Caki2 (cell line): ENCODE measurements at places on chromosomes 2 and 18.

GRCh38 chr2:8219096-8219495 lies 462.8 kb upstream of the ID2 start:
- no peak for DNase-seq

- DNase-seq: no peak
Observed at GRCh38 chr2:196703695-196704094, 64.2 kb downstream of the CCDC150 start.

GRCh38 chr2:126828051-126828450 lies 70.6 kb upstream of the TEX51 start:
- no peak for DNase-seq

- DNase-seq: no peak
Observed at GRCh38 chr18:63444580-63444979, 22.3 kb upstream of the VPS4B start.

- DNase-seq: no peak
Observed at GRCh38 chr2:232353660-232354059, 24.9 kb upstream of the ALPP start.

DNA sequence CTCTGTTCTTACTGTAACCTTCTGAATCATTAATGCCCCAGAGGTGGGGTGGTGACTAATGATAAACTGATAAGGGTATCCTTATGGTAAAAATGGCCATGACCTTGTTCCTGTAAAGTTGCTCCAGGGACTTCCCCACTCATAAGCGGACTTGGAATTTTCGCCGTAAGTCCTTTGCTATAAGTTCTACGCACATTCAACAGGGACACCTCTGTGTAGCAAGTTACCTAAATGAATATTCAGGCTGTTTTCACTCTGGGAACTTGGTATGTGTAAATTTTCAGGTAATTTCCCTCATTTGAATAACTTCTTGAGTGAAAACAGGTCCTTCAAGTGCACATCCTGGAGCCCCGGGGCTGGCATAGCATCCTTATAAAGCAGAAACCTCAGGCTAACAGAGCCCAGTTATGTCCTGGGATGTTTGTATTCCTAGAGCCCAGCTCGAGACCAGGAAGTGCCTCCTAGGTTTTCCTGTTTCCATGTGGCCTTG lies 9.4 kb upstream of the AGFG1 start:
- DNase-seq: no peak

DNA sequence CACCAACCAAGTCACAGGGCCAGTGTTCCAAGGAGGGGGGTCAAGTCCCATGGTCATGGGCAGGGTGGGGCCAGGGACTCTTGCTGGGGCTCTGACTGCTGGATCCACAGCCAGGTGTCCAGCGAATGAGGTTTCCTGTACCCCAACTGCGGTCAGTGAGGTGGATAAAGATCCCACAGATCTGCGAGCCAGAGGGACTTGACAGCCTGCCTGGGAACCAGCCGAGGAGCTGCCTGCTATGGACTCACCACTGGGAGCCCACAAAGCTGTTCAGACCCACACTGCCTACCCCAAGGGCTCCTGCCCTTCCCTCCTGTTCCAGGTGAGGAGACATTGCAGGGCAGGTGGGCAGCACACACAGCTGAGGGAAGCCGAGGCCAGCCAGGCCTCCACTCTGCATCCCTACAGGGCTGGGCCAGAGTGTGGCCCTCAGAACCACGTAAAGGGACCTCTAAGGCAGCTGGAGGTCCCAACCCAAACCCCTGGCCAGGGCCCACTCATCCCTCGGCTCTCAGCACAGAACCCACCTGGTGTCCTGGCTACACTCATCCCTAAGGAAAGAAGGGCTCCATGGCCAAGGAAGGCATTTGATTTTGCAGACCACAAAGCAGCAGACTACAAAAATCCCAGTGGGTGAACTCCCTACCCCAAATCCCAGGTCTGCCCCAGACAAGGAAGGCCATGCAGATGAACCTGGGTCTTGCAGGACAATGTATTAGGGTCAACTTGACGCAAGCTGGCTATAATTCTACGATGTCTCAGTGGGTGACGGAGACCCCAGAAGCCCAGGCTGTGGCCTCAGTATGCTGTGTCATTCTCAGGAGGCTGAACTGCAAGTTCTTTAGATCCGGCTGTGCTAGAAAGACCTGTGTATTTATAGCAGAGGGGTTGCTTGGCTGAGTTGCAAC lies 209.2 kb downstream of the MGAT5 start:
- DNase-seq: no peak

GRCh38 chr2:157838442-157839161 lies 37.5 kb downstream of the ACVR1 start:
- peak; percentile 64 for DNase-seq

GRCh38 chr2:72962911-72963310 lies 45.6 kb downstream of the EMX1 start:
- no peak for DNase-seq

DNA sequence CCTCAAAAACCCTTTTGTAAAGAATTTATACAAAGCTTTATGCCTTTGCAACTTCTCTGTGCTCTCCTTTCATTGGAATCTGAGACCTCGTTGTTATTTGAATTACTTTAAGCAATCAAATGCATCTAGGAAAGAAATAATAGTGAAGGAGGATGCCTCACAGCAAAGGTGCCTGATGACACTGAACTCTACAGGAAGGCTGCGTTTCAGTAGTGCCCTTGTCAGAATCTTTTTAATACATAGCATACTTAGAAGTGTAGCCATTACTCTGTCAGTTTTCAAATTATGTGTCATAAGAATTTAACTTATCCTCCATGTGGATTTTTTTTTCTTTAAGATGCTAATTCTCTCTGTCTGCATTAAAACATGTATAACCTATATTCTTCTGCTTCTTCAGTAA lies 9.6 kb upstream of the LYPD6B start:
- DNase-seq: no peak

GRCh38 chr2:95375532-95376150 lies 26.9 kb upstream of the FAHD2A start:
- no peak for DNase-seq

DNA sequence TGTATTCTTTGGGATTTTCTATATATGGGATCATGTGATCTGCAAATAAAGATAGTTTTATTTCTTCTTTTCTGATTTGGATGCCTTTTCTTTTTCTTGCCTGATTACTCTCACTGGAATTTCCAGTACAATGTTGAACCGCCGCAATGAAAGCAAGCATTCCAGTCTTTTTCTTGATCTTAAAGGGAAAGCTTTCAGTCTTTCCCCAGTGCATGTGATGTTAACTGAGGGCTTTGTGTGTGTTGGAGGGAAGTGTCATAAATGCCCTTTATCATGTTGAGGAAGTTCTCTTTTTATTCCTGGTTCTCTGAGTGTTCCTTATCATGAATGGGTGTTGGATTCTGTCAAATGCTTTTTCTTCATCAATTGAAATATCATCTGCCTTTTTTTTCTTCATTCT lies 16.9 kb upstream of the CYBRD1 start:
- no peak for DNase-seq

DNA sequence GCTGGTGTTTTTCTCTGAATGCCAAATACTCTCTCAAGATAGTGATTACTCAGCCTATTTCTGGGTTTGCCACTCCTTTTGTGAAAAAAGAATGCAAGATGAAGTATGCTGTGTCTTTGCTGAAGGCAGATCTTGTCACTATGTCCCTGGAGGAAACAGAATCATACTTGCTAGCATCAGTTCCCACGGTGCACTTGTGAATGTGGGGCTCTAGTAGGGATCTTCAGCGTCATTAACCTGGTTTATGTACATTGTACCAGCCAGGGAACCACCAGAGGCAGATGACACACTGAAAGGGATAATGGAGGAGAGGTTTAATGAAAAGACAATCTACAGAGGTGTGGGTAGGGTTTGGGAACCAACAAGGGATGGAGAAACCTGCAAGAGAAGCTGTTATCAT lies 131.0 kb upstream of the CXCR4 start:
- DNase-seq: no peak

- DNase-seq: no peak
Observed at GRCh38 chr18:28511413-28511821, 334.5 kb upstream of the CDH2 start.

DNA sequence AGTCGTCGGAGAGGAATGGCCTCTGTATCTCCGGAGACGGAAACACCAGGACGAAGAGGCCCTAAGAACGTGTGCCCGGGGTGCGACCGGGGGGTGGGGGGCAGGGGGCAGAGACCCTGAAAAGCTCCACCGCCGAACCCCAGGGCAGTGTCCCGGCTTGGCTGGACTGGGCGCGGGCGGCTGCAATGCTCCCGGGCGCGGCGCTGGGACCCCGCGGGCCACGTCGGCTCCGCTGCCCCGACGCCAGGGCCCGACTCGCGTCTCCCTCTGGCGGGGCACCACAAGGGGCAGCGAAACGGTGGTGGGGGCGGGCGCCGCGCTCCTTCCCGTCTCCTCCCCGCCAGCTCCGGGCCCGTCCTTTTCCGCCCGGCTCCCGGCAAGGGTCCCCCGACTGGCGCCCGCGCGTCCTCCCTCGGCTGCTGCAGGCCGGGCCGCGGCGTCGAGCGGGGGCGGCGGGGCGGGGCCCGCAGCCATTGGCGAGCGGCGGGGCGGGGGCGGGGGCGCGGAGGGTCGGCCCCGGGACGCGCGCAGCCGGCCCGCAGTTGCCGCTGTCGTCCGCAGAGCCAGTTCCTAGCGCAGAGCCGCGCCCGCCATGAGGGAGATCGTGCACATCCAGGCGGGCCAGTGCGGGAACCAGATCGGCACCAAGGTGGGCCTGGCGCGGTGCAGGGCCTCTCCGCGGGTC lies at the start of gene TUBB6:
TSS of gene TUBB6 (plus strand) at position 541 of the 685 bp plus-strand sequence. CDS start at position 593, 52 bp downstream.
- DNase-seq: no peak

DNA sequence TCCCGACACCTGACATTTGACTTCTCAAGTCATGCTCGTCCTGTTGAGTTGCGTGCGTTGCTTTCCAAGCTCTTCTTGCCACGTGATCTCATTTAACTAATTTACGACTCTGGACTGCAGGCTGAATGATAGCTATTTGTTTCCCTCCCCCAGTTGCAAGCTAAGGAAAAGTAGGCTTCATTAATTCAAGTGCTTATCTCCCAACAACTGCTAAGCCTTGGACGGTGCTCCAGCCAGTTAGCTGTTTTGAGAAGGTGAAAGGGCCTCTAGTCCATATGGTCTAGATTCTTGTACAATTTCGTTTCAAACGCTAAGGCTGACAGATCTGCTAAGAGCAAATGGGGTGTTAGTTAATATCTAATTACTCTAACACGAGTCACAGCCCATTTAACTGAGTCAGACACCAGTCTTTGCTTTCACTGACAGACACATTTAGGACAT lies 21.1 kb downstream of the GPR45 start:
- DNase-seq: peak; percentile 60
